Activated CD4-positive, alpha-beta T cell treated with anti-CD3 and anti-CD28 coated beads, Interleukin-2, amount 50 U/mL, for 4 hours (primary cell): ENCODE measurements at places on chromosomes 16 and 17.

DNA sequence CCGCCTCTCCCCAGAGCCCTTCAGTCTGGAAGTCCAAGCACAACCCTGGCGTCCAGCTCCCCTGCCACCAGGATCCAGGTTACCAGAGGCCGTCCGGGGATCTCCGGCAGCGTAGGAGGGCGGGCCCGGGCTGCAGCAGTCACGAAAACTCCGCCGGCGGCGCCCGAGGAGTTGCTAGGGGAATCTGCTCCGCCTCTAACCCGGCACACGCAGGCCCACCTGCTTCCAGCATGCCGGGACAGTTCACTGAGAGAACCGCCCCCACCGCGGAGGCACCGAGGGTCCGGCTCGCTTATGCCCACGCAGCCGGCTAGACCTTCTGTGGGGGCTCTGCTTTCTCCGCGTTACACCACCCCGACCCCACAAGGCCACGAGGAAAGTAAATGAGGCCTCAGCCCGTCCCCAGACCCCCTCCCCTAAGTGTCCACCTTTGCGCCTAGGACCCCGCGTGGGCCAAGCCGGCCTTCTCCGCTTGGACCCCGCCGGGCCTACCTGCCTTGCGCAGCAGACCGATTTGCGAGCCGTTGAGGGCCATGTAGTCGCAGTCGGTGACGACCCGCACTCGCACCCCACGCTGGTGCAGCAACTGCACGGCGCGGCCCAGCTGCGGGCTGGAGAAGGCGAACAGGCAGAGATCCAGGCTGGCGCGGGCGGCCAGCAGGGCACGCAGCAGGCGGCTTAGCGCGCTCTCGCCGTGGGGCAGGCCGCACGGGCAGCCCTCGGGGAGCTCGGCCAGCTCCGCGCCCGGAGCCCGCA is 587 bp downstream of the PLD6 start:
- DNase-seq = peak; percentile 64

- DNase-seq = no peak
Observed at GRCh38 chr16:86112178-86112577, 213.2 kb downstream of the IRF8 start.

- no peak for DNase-seq
Observed at GRCh38 chr16:1533443-1533951, at the start of gene TMEM204. TMEM204 (plus strand) TSS chr16:1533666; CDS start chr16:1534276, 610 bp downstream.

- DNase-seq = no peak
Observed at GRCh38 chr17:81035521-81036196, 708 bp downstream of the BAIAP2 start.

GRCh38 chr17:79789943-79790804 is 6.7 kb downstream of the CBX8 start:
- DNase-seq = no peak

GRCh38 chr16:51072591-51072990 is 78.5 kb downstream of the SALL1 start:
- DNase-seq = no peak

- DNase-seq = no peak
Observed at GRCh38 chr17:81428516-81428915, 33.3 kb downstream of the BAHCC1 start.

- no peak for DNase-seq
Observed at GRCh38 chr16:83307594-83307992, 500.2 kb upstream of the HSBP1 start.

DNA sequence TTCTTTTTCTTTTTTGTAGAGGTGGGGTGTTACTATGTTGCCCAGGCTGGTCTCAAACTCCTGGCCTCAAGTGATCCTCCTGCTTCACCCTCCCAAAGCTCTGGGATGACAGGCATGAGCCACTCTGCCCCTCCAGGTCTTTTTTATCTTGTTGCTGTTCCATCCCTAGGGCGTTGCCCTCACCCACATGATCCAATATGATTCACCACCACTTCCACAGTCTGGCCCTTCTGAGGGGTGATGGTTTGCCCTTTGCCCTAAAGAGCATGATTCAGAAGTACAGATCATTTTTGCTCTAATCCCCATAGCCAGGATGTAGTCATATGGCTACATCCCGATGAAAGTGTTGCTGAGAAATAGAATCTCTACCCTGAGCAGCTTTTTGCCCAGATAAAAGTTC is 18.8 kb downstream of the STX4 start:
- no peak for DNase-seq

GRCh38 chr17:17943281-17943984 is 28.8 kb downstream of the TOM1L2 start:
- no peak for DNase-seq

GRCh38 chr16:2710711-2711231 is 9.3 kb downstream of the PRSS27 start:
- DNase-seq = no peak
